ENCODE measurements at places on chromosomes 7 and 10.

DNA sequence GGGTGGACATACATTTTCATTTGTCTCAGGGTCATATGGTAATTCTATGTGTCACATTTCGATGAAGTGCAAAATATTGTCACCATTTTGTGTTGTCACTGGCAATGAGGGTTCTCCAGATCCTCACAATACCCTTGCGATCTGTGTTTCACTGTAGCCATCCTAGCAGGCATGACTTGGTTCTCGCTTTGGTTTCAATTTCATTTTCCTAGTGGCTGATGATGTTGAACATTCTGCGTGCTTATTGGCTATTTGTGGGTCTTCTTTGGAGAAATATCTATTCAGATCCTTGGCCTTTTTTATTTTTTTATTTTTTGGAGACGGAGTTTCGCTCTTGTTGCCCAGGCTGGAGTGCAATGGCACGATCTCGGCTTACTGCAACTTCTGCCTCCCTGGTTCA, 24.8 kb upstream of the MNX1 start:
- no peak for DNase-seq

DNA sequence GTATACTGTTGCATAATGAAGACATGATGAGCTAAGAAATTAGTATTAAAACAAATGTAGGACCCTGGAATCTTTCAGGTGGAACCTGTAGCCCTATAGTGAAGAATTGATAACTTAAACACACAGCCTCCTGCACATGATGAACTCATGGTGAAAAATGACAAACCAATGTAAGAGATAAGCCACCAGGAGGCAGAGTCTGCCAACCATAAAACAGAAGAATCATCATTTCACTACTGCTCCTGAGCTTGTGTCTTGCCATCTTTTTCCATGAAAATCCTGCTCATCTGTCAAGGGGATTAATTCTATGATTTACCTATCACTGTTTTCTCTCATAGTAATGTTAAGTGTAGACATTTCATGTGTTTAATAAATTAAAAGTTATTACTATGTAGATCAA, 363.9 kb downstream of the MALRD1 start:
- peak; percentile 77 for DNase-seq

- peak; percentile 58 for DNase-seq
These were observed 919 bp downstream of the MAFK start for GRCh38 chr7:1531263-1531978.

DNA sequence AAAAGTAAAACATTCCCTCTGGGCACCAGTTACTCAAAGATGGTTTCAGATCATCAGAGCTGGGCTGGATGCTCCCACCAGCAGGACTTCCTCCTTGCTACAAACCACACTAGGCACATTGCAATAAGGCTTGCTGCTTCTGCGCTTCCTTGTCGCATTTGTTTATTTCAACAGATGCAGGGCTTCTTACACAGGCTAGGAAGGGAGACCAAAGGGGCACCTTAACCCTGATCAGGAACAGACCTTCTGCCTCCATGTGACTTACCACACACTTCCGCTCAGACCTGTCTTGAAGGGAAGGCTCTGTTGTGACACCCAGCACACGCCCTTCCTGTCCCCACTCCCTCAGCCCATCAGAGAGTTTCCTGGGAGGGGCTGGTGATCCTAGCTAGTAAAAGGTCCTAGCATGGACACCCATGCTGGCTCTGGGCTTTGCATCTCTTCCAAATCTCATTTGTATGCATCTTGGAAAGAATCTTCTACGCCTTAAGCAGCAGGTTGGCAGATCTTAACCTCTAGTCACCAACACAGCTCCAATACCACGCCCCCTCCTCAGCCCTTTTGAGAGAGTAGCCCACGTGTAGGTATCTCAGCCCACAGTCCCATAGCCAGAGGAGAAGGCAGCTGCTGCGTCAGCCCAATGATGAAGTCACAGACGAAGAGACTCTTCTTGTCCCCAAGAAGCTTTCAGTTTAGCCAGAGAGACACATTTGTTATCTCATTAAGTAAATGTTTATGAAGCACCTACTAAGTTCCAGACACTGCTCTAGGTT, 47.1 kb upstream of the SVIL start:
- no peak for DNase-seq

- DNase-seq = no peak
These were observed 21.5 kb upstream of the ZNF800 start for GRCh38 chr7:127413962-127414361.

Data from choroid plexus epithelial cell (primary cell).